ENCODE measurements at places on chromosomes 7 and 10.

GRCh38 chr7:32357535-32358277 is 132.5 kb downstream of the LSM5 start:
- DNase-seq: no peak

- DNase-seq: no peak
These were observed 122.9 kb downstream of the LSMEM1 start for GRCh38 chr7:112603673-112604072.

DNA sequence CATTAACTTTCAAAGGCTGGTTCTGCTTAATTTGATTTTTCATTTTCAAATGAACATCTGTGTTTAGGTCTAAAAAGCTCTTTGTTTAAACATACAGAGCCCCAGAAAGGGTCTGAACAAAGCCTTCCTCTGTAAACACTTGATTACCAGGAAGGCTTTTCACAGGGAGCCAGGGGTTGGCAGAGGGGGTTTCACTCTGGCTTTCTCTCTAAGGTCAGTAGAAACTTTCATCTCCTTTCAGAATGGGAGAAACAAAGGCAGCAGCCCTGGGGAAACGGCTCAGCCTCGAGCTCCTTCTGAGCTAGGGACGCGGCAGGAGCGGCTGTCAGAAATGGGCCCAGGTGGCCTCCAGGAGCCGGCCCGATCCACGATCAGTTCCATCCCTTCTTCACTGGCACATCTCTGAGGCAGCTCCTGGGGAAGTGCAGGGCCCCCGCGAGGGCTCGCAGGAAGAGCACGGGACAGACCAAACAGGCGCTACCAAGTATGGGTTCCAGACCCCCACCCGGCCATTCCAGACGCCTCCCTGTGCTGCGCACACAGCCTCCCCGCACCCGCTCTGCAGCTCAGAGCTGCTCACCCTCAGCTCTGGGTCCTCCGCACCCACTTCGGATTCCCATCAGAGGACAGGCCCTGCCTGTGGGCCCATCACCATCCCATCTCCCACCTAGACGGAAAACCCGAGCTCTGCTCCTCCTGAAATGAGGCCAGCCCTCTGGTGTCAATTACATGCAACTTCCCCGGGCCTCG is 124.1 kb downstream of the MAD1L1 start:
- no peak for DNase-seq

- DNase-seq: no peak
These were observed 16.1 kb upstream of the PALD1 start for GRCh38 chr10:70462349-70462984.
